ENCODE measurements at places on chromosomes 7 and 10. TPM values are rescaled to one million over a fixed set of nuclear protein-coding genes. Genes with fewer than 3 reads are reported as not detected.

Gene METTL27
- total RNA-seq: 0.41 TPM

Gene GDF2
- not detected for total RNA-seq

Gene CCNJ
- 17.1 TPM for total RNA-seq

Gene COL13A1
- total RNA-seq: 2.0 TPM

Gene STK32C
- 25.3 TPM for total RNA-seq

Gene GIMAP2
- 3.7 TPM for total RNA-seq

Gene NYAP1
- total RNA-seq: 55.0 TPM

Gene ARHGEF5
- 0.82 TPM for total RNA-seq

Gene ASB15
- total RNA-seq: not detected
